ENCODE measurements at places on chromosomes 7 and 10. TPM values are rescaled to one million over a fixed set of nuclear protein-coding genes. Genes with fewer than 3 reads are reported as not detected.
A peak's percentile ranks its signal among the peaks of the same experiment; 100 is the strongest.

GRCh38 chr10:123651421-123652047 is 14.6 kb upstream of the GPR26 start:
- DNase-seq, result no peak

DNA sequence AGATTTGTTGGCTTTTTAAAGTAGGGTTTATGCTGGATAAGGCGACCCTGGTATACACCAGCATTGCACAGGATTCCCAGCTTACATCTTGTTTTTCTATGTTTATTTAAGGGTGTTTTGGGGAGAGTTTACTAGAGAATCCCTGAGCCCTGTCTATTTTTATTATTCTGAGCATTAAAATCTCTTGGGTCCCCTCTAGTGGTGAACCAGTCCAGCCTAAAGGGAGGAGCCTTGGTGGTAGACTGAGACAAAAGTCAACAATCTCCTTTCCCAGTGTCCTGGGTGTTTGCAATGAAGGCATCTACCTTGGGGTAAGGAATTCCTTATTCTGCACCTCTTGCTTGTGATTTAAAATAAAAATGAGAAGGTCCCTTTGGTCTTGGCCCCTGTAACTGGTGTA is 38.2 kb downstream of the ANTXRL start:
- DNase-seq, result no peak

DNA sequence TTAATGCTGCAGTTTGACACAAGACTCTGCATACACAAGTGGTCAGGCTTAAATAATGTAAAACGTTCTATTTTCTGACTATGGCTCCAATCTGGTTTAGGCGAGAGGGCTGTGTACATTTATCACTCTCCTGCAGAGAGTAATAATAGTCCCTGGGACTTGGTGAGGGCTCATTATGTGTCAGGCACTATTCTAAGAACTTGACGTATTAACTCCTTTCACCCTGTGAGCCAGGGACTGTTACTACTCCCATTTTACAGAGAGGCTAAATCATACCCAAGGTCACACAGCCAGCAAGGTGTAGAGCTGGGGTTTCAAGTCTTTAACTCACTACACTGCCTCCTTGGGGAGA is 187.2 kb upstream of the LYZL2 start:
- no peak for DNase-seq

- no peak for DNase-seq
Measured at GRCh38 chr7:143023047-143023446, 3.9 kb downstream of the OR9A2 start.

DNA sequence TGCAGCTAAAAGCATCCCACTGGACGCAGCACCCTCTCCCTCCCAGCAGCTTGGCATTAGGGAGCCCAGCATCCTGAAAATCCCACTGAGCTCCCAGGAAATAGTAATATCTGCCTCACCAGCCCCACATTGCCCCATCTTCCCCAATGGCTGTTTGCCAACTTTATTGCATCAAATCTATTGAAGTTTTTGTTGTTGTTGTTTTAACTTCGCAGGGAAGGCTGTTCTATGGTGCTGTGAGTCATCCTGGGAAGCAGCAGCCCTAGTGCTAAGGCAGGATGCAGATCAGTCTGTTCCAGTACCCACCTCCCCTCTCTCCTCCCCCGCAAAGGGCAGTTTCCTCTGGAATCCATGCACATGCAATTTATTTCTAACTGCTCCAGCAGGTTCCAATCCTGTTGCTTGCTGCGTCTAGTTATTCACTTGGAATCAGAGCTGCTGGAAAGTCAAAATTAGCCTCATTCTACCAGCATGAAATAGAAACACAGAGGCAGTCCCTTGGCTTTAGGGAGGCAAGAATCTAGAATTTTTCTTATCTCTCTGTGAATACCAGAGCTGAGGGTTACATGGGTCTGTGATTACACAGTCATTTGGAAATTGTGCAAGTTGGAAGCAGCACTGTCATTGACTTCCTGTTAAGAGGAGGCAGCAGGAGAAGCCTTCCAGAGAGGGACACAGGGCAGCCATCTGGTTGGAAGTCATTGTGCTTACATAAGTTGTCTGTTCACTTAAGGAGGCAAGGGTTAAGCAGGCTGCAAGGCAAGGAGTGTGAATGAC is 115.9 kb upstream of the CACUL1 start:
- DNase-seq, result peak; percentile 30

KCNH2 gene
- 3.4 TPM for total RNA-seq

SND1 gene
- total RNA-seq, result 375 TPM

FAM131B gene
- 1.0 TPM for total RNA-seq

RINT1 gene
- total RNA-seq, result 18.3 TPM

DKK1 gene
- 6.8 TPM for total RNA-seq

ANKRD30A gene
- total RNA-seq, result not detected

Data from endothelial cell (in vitro differentiated cells).